ENCODE measurements at places on chromosomes 5 and 9.

DNA sequence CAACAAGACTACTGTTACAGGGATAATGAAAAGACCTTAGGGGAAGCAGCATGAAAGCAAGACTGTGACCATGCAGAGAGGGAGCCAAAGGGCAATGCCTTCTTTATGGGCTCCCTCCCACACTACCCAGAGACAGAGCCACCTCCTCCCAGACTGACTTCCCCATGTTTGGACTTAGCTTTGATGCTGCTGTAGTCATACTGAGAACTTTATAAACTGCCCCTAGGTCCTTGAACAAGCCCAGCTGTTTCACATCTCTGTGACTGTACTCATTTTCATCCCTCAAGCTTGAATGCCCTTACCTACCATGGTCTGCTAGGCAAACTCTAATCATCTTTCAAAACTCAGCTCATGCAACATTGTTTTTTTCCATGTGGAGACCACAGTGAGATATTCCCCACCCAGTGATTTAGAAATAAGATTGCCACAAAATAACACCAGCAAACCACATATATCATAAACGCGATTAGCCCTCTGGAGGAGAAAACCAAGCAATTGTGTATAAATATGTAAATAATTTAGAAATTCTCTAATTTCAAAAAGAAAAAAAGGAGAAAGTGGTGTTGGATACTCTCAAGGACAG is 23.4 kb upstream of the FAM169A start:
- DNase-seq: no peak

GRCh38 chr9:138096519-138096845 is 218.9 kb downstream of the CACNA1B start:
- DNase-seq: no peak

DNA sequence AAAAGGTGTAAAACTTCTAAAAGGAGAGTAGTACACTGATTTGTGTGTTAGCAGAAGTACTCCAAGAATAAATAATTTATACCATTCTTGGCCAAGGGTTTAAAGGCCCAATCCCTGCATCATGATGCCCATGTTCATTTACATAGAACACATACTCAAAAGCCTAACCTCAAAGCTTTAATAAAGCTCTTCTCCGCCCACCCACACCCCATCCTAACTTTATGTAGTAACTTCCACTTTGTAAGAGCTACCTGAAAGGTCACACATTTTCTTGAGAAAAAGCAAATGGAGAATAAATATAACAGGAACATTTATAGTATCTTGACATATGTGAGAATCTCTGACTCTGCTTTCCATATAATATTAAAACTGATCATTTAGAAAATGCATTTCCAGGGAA is 148.8 kb upstream of the FREM1 start:
- no peak for DNase-seq

DNA sequence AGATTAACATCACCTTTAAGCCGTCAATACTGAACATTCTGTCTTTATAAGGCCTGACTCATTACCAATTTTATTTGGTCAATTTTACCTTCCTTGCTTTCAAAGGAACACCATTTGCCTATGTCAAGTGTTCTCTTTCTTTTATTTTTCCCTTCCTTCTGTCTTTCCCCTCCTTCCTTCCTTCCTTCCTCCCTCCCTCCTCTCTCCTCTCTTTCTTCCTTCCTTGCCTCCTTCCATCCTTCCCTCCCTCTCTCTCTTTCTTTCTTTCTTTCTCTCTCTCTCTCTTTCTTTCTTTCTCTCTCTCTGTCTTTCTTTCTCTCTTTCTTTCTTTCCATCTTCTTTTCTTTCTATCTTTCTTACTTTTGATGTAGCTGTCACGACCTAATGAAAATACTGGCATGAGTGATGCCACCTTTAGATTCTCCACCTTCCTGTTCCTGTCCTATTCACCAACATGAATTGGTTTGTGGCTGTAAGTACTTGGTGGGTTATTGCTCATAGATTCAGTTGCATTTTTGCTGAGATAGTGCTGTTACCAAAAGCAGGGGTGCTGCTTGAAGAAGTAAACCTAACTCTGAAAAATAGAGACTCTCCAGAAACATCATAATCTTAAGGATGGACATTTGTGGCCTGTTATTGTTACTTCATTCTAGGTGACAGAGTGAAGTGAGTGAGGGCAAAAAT is 33.8 kb downstream of the DOCK8 start:
- DNase-seq: no peak

- no peak for DNase-seq
Measured at GRCh38 chr5:126054577-126055347, 368.4 kb upstream of the GRAMD2B start.

GRCh38 chr5:133890776-133891280 is 77.6 kb downstream of the C5orf15 start:
- no peak for DNase-seq

- DNase-seq: no peak
Measured at GRCh38 chr5:107414802-107415201, 255.9 kb downstream of the EFNA5 start.

DNA sequence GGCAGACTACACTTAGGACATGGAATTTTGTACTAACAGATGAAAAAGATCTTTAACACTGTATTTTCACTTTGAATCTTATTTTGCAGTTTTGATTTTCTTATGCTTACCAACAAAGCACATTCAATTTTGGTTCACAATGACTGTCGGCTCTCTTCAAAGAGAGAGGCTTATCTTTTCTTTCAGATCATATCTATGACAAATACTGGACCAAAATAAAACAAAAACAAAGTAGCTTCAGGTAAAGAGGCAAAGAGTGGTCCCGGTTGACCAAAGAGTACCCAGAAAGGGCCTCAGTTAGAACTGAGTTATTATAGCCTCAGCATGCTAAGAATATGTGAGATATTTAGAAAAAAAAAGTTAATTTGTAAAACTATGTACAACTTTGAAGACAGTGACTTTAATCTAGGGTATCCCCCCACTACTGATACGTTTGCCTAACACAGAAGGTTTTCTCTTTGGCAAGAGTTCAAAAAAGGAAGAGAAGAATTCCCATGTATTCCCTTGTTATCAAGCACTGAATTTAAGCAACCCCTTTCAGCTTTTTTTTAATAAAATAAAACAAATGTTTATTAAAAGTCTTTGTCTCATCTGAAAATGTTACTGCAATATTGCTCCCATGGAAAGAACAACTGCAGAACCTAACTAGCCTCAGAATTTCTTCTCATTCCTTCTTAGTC is 50.5 kb downstream of the NR6A1 start:
- no peak for DNase-seq

- no peak for DNase-seq
Measured at GRCh38 chr5:158814521-158814920, 285.2 kb downstream of the EBF1 start.

GRCh38 chr9:94780516-94780950 is 54.0 kb downstream of the AOPEP start:
- no peak for DNase-seq

GRCh38 chr5:179164331-179165311 is 104.4 kb downstream of the ZNF354C start:
- DNase-seq: no peak

DNA sequence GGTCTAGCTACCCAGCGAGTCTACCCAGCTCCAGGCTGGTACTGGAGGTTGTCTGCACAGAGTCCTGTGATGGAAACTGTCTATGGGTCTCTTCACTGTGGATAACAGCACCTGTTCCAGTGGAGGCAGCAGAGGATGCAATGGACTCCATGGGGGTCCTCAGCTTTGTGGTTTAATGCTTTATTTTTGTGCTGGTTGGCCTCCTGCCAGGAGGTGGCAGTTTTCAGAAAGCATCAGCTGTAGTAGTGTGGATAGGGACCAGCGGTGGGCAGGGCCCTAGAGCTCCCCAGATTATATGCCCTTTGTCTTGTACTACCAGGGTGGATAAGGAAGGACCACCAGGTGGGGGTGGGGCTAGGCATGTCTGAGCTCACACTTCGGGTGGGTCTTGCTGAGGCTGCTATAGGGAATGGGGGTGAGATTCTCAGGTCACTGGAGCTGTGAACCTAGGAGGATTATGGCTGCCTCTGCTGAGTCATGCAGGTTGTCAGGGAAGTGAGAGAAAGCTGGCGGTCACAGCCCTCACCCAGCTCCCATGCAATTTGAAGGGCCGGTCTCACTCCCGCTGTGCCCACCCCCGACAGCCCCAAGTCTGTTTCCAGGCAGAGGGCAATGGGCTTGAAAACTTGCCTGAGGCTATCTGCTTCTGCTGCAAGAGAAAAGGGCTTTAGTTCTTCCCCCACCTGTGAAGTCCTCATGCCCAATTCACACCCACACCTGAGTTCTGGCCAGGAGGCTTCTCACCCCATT is 397.1 kb downstream of the TLE1 start:
- DNase-seq: no peak

- DNase-seq: no peak
Measured at GRCh38 chr5:15798006-15798405, 298.0 kb downstream of the FBXL7 start.

GRCh38 chr9:14415947-14416346 is 102.0 kb upstream of the NFIB start:
- no peak for DNase-seq

- DNase-seq: no peak
Measured at GRCh38 chr5:83899326-83899970, 178.8 kb upstream of the HAPLN1 start.

Data from OCI-LY7 (cell line).